Keratinocyte (primary cell): ENCODE measurements at places on chromosomes 5 and 9. TPM values are rescaled to one million over a fixed set of nuclear protein-coding genes. Genes with fewer than 3 reads are reported as not detected.
A peak's percentile ranks its signal among the peaks of the same experiment; 100 is the strongest.

DNA sequence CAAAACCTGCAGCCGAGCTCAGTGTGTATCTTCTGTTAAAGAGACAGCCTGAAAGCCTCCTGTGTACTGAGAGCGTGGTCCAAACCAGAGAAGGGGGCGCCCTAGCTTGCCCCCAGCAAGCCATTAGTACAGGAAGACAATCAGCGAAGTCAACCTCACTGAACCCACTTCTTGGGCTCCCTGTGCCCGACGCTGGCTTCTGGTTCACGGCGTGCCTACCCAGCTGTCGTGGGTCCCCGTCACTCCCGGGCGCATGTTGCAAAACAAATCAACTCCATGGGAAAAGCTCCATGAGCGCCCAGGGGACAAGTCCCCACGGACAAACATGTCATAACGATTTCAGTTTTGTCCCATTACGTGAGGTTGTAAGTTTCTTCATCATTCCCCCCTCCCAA is 326.9 kb downstream of the SH3GL2 start:
- DNase-seq: no peak

DNA sequence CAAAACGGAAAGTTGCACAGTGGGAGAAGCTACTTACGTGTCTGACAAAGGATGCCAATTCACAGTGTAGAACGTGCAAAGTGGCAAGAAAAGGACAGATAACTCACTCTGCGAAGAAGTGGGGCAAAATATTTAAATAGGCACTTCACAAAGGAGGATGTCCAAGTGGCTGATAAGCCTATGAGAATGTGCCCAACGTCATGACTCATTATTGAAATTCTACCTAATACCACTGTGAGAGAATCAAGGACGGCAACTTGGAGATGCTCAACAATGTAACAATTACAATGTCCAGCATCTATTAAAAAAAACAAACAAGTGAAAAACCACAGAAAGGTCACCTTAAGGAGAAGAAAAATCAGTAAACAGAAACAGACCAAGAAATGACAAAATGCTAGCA is 59.0 kb downstream of the NACC2 start:
- DNase-seq: no peak

DNA sequence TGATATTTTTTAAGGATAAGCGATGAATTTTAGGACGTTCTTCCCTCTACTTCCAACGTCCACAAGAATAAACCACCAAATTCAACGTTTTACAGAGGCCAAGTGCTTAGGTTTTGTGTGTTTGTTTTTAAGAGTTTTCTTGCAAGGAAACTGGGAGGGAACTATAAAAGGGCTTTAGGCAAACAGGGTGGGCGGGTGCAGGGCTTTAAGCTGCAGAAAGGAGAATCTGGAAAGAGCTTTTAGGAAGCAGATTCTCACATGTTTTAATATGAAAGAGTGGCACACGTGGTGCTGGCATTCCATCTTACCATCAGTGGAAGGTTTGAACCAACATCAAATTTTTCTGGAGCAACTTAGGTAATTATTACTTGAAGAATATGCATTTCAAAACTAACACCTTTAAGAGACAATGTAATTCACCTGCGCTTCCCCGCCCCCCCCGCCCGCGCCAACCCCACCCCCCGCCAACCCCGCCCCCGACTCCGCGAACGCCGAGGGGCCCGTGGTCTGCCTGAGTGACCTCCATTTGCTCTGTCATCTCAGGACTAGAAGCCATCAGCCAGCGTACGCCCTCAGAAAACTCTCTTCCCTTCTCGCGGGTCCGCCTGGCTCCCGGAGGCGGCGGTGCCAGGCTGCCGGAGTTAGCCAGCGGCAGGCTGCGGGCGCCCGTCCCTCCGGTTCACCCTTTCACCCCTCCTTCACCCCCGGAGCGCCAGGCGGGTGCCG is 911 bp upstream of the PIK3R1 start:
- DNase-seq: no peak

DNA sequence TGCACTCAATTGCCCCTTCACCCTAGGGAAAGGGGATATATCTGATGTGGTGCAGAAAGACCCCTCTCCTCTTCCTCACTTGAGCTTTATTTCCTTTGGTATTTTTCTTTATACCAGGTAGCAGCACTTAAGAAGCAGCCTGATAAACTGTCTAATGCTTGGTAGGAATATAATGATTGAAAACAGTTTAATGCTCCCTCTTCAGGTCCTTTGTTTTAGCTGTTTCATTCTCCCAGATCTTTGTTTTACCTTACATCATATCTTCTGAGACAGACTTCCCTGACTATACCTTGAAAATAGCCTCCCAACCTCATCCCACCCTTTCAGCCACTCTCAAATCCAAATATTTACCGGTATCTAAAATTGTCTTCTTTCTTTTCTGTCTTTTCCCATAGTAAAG is 87.9 kb downstream of the NUDT12 start:
- no peak for DNase-seq

DNA sequence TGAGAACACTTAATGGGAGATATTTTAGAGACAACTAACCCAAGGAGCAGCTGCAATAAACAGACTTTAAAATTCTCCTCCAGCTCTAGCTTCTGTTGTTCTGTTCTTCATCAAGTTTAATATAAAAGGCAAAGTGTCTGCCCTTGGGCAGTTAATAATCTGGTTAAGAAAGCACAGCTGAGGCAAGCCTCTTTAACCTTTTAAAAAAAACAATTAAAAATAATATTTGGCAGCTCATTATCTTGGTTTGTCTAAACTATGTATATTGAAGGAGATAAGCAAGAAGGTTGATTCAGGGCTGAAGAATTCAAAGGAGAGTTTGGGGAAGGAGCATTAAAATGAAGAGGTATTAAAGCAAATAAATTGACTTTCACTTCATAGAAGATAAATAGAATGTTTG is 75.4 kb downstream of the TSSK1B start:
- no peak for DNase-seq

- no peak for DNase-seq
Observed at GRCh38 chr9:128205296-128205944, 2.2 kb downstream of the DNM1 start.

- no peak for DNase-seq
Observed at GRCh38 chr9:35619800-35620158, 1.6 kb upstream of the CD72 start.

- no peak for DNase-seq
Observed at GRCh38 chr9:70588999-70589398, 174.5 kb upstream of the KLF9 start.

- DNase-seq: no peak
Observed at GRCh38 chr5:53089481-53089991, 20.0 kb downstream of the MOCS2 start.

GRCh38 chr5:82636591-82636990 is 358.4 kb upstream of the RPS23 start:
- no peak for DNase-seq

DNA sequence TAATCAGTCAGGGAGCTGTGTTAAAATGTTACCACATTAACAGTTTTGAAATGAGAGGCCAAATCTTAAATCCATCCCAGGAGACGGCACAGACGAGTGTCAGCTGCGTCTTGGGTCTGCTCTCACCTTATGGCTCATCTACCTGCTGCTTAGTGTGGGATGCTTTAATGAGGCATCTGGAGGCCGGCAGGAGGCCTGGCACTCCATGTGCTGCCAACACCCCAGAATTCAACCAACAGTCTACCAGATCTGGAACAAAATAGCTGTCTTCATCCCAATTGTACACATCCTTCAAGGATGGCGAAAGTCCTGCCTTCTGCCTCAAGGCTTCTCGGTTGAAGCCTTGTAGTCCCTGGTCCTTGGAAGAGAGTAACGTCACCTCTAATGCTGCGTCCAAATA is 12.0 kb downstream of the PRKACG start:
- DNase-seq: no peak

GRCh38 chr5:112848116-112848811 is 12.8 kb upstream of the SRP19 start:
- DNase-seq: peak; percentile 23

GRCh38 chr9:124011460-124012301 is at the start of gene LHX2:
TSS of gene LHX2 (plus strand) at chr9:124011768. CDS start at chr9:124012349, 581 bp downstream.
- peak; percentile 5 for DNase-seq

- DNase-seq: no peak
Observed at GRCh38 chr5:142703153-142703552, 17.3 kb upstream of the FGF1 start.

DNA sequence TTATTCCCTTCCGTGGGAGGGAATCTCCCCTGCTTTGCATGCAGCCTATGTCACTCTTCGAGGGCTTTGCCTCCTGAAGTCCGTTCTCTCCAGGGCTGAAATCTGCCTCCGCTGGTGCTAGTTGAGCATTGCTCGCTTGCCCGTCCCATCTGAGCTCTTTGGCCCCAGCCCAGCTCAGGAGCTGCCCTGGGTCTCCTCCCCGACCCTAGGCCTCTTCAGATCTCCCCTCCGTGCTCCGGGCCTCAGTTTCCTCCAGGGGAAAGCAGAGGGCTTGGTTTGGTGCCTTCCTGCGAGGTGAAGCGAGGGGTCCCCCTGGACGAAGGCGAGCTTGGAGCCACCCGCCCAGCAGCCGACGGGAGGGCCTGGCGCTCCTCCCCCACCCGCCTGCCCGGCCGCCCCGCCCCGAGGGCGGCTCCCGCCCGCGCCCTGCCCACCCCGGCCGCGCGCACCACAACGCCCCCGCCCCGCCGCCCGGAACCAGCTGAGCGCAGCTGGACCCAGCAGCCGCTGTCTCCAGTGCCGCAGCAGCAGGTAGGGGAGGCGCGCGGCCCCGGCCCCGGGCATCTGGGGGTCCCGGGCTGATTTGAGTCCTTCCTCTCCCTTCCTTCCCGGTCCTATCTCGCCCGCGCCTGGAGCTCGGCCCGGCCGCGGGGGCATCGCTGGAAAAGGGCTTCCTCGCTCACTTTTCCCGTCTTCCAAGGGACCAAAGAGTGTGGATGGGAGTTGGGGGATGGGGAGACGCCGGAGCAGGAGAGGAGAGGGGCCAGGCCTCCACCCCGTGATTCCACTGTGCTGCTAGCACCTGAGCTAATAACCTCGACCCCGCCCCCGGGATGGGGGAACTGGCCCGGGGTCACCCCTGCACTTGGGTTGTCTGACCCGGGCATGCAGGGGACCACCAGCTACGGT is at the start of gene GSN:
Gene GSN, plus strand, starts transcription at position 474 of the 909 bp plus-strand sequence. CDS start 33,810 bp downstream, outside the sequence.
- no peak for DNase-seq

DNA sequence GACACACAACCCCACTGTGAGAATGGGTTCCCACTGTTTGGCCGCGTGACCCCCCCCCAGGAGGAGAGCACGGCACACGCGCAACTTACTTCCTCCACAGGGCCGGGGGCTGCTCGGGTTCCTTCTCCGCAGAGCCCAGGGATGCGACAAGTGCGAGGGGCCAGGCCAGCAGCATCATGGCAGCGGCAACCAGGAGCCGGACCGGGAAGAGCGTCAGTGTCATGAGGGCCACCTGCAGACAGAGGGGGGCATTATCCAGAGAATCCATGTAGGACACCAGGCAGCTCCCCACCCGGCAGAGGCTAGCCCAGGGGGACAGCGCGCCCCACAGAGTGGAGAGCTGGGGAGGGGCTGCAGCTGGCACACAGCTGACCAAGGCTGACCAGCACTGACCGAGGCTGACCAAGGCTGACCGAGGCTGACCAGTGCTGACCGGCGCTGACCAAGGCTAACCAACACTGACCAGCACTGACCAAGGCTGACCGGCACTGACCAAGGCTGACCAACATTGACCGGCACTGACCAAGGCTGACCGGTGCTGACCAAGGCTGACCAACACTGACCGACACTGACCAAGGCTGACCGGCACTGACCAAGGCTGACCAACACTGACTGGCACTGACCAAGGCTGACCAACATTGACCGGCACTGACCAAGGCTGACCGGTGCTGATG is 22.3 kb downstream of the LPCAT1 start:
- no peak for DNase-seq

- DNase-seq: no peak
Observed at GRCh38 chr9:95434116-95435073, 82.4 kb downstream of the PTCH1 start.

GRCh38 chr5:52693280-52693679 is 94.4 kb upstream of the ITGA1 start:
- DNase-seq: no peak

- no peak for DNase-seq
Observed at GRCh38 chr5:169923988-169924387, 56.3 kb downstream of the INSYN2B start.

DNA sequence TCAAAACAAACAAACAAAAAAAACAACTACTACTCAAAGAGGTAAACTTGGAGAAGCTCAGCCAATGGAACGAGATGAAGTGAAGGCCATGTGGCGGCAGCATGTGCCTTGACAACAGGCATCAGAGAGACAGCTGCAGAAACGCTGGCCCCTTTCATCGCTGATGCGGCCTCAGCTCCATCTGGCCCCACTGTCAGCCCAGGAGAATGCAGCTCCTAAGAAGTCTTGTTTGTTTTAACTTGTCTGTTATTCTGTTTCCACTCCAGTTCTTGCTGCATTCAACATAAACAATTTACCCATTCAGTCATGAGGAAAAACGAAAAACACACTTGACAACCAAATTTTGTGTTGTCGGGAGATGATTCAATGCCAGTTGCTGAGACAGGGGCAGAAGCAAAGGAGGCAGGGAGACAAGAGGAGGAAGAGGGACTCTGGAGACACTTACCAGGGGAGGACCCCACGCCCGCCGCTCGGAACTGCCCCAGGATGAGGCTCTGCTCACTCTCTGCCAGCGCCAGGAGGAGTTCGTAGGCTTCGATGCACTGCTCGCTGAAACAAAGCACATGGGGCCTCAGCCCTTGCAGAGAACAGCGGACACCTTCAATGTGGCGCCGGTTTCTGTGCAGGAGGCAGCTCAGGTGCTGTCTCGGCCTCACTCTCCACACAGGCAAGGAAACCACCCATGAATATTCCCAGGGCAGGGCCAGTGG is 91.2 kb downstream of the DCP2 start:
- no peak for DNase-seq

DNA sequence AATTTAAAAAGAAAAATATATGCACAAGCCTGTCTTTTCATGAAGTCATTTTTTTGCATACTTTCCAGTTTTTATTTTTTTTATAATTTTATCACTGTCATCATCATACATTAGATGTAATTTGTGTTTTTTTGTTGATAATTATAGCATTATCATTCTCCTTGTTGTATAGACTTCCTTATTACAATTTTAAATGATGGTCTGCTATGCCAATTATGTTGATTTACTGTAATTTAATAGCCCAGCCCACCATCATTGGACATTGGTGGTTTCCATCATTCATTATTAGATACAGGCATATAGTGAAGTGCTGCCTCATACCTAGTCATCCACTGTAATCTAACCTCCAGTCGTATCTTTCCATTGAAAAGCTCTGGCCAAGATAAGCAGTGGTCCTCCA is 3.8 kb upstream of the TJP2 start:
- no peak for DNase-seq

The PCDHB16 gene
- 0.02 to 0.09 TPM (median 0.07 TPM) in 3 replicates for polyA plus RNA-seq

The CD274 gene
- polyA plus RNA-seq: 15.5 to 36.3 TPM (median 18.9 TPM) in 3 replicates

The ENTREP1 gene
- polyA plus RNA-seq: 0.49 to 0.52 TPM (median 0.52 TPM) in 3 replicates

The RBM22 gene
- polyA plus RNA-seq: 26.2 to 52.4 TPM (median 34.7 TPM) in 3 replicates

The SEMA6A gene
- polyA plus RNA-seq: 0.53 to 0.84 TPM (median 0.68 TPM) in 3 replicates

The FOXI1 gene
- polyA plus RNA-seq: 0.03 TPM in 1 of 3 replicates, not detected in the others

The SPATA31E1 gene
- polyA plus RNA-seq: not detected in 3 replicates

The FBLL1 gene
- 0.06 TPM in 1 of 3 replicates, not detected in the others for polyA plus RNA-seq

The HSPB3 gene
- polyA plus RNA-seq: 0.08 to 10.0 TPM (median 1.8 TPM) in 3 replicates

The SNCB gene
- 0.21 to 1.00 TPM (median 0.69 TPM) in 3 replicates for polyA plus RNA-seq

The PHF24 gene
- polyA plus RNA-seq: 0.04 to 0.09 TPM (median 0.04 TPM) in 3 replicates

The RALGDS gene
- 22.6 to 38.0 TPM (median 27.2 TPM) in 3 replicates for polyA plus RNA-seq

The PAX5 gene
- polyA plus RNA-seq: not detected in 3 replicates

The HRCT1 gene
- polyA plus RNA-seq: not detected in 3 replicates

The CCDC183 gene
- 0.03 to 0.08 TPM (median 0.06 TPM) in 3 replicates for polyA plus RNA-seq

The NRARP gene
- 0.43 to 2.4 TPM (median 2.2 TPM) in 3 replicates for polyA plus RNA-seq

The PCDHGB1 gene
- polyA plus RNA-seq: 0.08 to 0.15 TPM (median 0.09 TPM) in 3 replicates

The CD74 gene
- polyA plus RNA-seq: 0.71 to 1.8 TPM (median 1.3 TPM) in 3 replicates

The PIK3R1 gene
- 6.6 to 16.7 TPM (median 13.9 TPM) in 3 replicates for polyA plus RNA-seq
